ENCODE measurements at places on chromosomes 6 and 20.
A peak's percentile ranks its signal among the peaks of the same experiment; 100 is the strongest.

DNA sequence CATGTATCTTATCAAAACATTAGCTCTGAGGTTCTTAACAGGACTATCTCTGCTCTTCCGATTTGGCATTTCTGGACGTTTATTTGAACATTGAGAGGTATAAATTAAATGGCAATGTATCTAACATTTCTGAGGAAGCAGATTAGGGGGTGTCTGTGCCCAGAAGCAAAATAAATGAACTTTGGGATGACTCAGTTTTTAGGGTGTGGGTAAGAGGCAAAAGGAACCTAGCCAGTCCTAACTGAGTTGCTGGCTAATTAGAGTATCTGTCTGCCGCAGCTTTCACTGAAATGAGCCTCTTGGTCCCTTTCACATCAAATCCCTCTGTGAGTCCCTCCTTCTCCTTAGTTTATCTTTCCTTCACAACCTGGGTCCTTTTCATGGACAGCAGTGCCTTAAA, 1.1 kb downstream of the RNF144B start:
- DNase-seq: no peak

DNA sequence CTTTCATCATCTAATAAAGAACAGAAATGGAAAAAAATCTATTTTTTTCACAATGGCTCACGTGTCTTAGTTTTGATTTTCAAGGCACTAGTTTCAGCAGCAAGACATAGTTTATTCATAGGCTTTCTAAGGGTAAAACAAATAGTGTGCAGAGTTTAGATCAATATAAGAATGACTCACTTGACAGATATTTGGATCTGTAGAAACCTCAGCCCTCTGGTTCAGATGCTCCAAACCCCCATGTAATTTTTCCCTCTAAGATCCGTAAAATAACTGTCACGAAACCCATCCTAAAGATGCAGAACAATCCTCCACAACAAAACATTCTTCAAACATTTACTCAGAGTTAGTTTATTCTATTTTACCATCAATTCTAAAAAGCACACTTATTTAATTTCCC, 43.4 kb downstream of the IYD start:
- no peak for DNase-seq

- no peak for DNase-seq
Observed at GRCh38 chr6:119240257-119241110, 109.1 kb downstream of the MAN1A1 start.

DNA sequence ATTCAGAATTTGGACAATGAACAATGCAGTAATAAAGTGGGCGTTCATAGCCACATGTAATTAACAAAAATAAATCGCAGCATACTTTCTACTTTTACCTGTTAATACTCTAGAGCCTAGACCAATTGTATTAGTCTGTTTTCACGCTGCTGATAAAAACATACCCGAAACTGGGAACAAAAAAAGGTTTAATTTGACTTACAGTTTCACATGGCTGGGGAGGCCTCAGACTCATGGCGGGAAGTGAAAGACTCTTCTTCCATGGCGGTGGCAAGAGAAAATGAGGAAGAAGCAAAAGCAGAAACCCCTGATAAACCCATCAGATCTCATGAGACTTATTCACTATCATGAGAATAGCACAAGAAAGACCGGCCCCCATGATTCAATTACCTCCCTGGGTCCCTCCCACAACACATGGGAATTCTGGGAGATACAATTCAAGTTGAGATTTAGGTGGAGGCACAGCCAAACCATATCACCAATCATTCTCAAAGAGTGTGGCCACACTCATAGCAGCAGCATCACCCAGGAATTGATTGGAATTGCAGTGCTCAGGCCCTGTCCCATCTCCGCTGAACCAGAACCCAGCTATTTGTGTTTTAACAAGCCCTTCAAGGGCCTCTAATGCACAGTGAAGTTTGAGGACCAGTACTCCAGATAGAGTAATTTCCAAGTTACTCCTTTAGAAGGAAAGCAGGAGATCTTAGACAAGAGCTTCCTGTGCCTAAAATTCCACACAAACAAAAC, 650.0 kb downstream of the KIF16B start:
- no peak for DNase-seq

- DNase-seq: no peak
Observed at GRCh38 chr6:6579281-6579680, 9.2 kb upstream of the LY86 start.

- no peak for DNase-seq
Observed at GRCh38 chr6:170067923-170068360, 222.9 kb downstream of the DLL1 start.

- DNase-seq: no peak
Observed at GRCh38 chr20:36688630-36689029, 42.6 kb upstream of the SLA2 start.

GRCh38 chr6:77366798-77367197, 96.5 kb downstream of the HTR1B start:
- no peak for DNase-seq

DNA sequence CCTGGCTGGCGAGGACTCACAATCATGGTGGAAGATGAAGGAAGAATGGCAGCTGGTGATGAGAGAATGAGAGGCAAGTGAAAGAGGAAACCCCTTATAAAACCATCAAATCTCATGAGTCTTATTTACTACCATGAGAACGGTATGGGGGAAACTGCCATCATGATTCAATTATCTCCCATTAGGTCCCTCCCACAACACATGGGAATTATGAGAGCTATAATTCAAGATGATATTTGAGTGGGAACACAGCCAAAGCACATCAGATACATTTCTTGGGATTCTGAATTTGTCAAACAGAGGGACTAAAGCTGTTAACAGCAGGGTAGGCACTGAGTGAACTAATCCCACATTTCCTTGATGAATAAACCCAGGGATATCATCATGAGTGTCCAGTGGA, 116.2 kb upstream of the PLCB4 start:
- DNase-seq: no peak

- peak; percentile 87 for DNase-seq
Observed at GRCh38 chr6:30744054-30744805, at the start of gene IER3. Gene IER3, minus strand, starts transcription at chr6:30744547. Its CDS starts 29 bp downstream, at chr6:30744518.

- DNase-seq: no peak
Observed at GRCh38 chr6:139736325-139736906, 362.0 kb upstream of the CITED2 start.

DNA sequence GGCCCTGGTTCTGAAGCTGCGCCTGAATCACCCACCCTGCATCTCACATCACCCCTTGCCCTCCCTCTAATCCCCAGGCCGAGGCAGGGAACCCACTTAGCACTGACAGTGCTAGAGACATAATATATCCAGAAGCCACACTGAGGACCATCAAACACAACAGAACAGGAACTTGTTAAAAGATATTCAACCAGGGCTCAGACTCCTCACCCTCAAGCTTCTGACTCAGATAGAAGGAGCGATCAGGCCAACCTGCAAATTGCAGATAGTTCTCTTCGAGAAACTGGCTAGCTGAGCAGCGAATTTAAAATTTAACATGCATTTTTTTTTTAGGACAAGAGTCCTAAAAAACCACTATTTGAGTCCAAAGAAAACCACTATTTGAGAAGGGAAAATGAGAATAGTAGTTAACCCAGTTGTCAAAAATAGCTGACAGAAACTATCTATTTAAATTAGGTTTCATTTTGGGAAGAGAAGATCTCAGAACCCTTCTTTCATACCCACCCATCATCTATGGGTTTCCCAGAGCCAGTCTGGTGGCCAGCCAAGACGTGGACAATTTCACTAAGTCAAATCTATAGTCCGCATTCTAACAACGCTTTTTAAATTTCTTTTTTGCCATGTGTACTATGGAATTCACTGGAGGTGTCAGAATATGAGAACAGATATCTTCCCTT, 95.6 kb downstream of the OPRM1 start:
- DNase-seq: no peak

DNA sequence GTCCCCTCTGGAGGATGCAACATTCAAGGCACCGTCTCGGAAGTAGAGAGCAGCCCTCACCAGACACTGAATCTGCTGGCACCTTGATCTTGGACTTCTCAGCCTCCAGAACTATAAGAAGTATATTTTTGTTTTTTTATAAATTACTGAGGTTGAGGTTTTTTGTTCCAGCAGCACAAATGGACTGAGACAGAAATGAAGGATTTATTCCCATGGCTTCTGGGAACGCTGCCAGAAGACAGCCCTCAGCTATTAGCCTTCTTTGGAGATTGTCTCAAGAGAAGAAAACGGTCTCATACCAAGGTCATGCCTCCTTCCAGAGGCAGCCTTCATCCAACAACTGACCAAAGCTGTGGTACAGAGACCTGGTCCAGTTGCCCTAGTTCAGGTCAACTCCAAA, 85.4 kb downstream of the CHMP4B start:
- DNase-seq: no peak

GRCh38 chr6:138785079-138785478, 10.8 kb upstream of the ECT2L start:
- DNase-seq: no peak

GRCh38 chr6:12333128-12333527, 43.0 kb downstream of the EDN1 start:
- DNase-seq: no peak

DNA sequence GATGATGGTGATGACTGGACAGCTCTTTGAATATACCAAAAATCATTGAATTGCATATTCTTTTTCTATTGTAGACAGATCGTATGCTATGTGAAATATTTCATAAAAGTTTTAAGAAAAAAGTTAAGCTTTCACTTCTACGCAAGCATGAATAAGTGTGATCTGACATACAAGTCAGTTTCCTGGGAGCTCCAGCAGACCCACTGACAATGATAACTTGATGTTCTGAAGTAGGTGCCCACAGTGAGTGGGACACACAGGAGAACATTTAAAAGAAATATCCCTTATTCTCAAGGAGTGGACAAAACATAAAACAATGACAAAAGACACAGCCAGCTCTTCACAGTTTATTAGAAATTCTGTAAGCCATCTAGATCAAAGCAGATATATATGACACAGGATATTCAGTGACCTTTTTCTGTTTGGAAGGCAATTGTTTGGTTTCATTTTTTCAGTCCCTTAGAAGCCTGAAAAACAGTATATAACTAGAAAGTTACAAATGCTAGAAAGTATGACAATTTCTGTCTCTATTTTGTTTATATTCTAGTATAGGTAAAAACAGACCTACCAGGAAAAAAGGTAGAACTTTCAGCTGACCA, 101.4 kb downstream of the IRF4 start:
- DNase-seq: no peak

DNA sequence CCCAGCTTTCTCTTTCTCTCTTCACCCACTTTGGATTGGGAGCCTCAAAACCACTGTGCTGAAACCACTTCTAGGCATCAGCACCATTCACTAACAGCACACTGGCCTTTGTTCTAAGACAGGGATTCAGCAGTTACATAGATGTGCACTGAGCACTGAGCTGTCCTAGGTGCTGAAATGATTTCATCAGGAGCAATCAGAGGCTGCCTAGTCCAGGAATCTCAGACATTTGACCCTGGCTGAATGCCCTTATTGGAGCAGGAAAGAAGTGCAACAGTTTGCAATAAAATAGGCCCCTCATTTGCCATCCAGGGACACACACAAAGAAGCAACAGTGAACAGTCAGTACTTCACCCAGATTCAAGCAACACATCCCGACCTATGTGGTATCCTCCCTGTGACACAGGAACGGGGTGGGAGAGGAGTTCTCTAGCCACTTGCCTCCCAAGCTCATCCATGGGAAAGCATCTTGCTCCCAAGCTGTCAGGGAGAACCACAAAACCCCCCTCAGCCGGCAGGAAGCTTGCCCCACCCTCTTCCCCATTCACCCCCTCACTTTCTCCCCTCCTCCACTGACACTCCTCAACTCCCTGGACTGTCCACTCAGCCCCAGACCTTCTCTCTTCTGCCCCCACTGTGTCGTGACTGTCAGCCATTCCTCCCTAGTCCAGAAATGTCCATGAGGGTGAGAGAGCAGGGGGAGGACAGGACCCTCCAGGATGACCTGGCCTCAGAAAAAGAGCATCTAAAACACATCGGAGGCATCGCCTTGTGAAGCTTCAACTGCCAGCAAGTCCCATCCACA, 304.4 kb downstream of the PREX1 start:
- no peak for DNase-seq

- DNase-seq: peak; percentile 61
Observed at GRCh38 chr6:119077643-119078375, 655 bp downstream of the FAM184A start.

DNA sequence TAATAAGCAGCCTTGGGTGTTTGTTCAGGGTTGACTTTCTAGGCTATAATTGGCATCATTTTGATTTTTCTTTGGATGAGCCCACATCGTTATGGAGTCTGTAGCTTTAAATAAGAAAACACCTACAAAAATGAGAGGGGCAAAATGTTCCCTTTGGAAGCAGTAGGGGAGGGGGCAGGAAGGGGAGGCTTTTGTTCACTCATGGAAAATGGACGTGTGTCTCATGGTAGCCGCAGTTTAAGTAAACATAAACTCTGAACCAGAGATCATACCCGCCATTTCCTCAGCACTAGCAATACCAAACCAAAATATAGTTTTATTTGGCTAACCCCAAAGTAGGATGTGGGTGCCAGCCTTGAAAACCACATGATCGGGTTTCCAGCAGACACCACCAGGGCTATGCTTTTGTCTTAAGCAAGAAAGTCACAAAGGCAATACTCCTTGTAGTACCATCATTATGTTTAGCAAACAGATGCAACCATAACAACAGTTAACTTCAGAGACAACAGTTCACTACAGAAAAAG, 572.5 kb upstream of the JAG1 start:
- DNase-seq: no peak

DNA sequence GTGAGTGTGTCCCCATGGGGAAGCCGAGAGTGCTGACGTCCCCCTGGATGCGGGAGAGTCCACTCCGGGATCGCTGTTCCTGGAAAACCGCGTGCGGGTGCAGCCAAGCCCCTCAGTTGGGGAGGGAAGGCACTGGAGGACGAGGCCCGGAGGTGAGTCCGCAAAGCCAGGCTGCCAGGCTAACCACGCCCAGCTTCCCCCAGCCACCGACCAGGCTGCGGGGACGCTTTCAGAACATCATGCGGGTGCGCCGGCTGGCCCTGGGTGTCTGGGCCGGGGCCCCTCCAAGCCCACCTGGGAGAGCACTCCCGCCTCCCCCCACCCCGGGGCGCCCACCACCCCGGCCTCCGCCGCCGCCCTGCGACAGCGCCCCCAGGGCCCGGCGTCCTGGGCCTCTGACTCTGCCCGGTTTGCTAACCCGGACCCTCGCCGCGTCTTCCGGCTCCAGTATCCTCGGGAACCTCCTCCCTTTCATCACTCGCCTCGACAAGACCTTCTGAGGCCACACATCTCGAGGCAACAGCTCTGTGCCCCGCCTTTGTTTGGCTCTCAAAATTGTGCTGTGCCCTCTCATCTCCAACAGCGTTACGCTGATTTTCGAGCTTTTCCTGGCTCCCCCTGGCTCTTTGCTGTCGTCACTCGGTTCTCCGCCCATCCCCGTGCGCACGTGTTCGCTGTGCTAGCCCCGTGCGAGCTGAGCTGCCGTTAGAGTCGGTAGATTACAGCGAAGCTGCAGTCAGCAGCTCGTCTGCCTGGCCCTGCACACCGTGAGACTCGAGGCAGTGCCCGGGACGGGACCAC, 47.1 kb upstream of the ENTPD6 start:
- DNase-seq: peak; percentile 62

DNA sequence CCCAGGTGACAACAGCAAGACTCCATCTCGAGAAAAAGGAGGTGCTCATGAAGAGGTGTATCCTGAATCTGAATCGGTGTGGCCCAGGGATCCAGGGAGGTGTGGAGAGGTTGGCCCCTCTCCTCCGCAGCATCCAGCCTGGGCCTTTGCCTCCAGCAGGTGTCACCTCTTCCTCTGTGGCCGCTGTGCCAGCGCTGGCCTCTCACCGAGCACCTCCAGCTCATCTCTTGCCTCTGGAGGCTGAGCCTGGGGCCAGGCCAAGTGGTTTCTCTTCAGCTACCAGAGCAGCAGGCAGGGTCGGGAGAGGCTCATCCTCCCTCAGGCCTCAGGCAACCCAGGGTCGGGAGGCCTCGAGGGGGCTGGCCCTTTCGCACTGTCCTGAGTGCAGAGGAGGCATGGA, 1.2 kb upstream of the COL20A1 start:
- DNase-seq: no peak

- DNase-seq: no peak
Observed at GRCh38 chr6:166346449-166346848, 4.1 kb upstream of the SFT2D1 start.
